Stimulated activated CD4-positive, alpha-beta T cell treated with anti-CD3 and anti-CD28 coated beads, Interleukin-1b, Interleukin-23, amount 100 ng/mL, for 1 hour (primary cell): ENCODE measurements at places on chromosomes 12 and 14.

DNA sequence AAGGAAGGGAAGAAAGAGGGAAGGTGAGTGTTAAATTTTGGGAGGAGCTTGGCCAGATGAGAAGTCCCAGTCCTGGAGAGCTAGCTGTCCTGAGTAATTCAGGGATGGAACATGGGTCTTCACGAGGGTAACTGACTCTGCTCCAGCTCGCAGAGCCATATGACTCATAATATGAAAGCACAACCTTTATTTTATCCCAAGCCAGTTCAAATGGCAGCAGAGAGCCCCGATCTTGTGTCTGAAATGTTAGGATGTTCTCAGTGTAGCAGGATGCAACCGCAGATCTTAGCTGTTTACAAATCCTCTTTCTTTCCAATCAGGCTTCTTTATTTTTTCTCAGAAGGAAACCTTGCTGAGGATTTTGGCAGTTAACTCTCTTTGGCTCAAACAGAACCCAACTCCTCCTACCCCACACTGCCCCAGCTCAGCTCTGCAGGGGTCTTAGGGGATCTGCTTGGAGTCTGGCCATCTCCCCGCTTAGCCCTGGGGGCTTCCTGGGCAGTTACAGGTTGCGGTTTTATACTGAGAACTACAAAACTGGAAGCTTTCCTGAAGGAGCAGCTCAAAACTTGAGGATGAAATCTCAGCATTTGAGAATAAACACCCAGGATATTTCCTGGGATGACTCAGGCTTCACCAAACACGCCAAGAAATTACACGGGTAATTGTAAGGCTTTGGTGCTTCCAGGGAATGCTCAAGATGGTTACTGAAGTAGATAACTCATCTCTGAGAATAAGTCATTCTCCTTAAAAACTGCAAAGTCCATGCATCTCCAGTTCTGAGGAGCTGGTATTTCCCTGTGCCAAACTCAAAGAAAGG lies 92.5 kb downstream of the VCPKMT start:
- DNase-seq: no peak

DNA sequence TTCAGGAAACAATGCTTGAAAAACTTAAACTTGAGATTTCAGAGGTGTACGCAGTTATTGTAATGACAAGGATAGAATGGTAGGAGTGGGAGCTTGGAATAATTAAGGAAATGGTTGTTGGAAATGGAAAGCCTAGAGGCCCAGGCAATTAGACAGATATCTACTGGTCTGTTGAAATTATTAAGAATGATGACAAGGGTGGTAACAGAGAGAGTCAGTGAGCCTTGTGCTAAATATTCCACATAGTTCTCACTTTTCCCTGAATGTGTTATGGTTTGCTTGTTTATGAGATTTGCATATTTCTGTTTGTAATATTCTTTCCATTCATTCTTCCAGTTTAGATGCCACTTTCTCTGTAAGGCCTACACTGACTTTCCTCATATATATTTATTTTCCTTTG lies 66.0 kb upstream of the ATP2B1 start:
- no peak for DNase-seq

DNA sequence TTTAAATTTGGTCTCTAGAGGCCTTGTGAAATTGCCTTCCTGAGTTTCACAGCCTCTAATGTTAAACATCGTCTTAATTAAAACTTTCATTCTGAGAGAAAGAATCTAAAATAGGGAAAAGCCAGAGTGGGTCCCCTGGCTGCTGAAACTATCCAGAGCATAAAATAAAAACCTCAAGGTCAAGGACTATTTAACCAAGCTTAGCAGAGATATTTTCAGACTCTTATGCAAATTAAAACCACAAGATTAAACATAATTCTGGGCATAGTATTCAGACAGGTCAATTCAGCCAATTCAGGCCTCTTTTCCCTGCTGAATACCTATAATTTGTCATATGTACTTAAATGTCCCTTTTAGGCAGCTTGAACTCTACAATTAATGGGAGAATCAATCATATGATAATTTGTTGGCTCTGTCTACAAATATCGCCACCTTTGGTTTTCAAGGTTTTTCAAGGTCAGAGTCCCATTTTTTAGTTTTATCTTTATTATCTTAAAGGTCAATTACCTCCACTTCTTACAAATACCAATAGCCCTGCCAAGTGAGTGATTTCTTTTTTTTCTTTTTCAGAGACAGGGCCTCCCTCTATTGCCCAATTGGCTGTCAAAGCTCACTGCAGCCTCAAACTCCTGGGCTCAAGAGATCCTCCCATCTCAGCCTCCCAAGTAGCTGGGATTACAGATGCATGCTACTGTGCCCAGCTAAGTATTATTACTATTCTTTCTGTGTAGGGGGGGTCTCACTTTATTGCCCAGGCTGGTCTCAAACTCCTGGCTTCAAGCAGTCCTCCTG lies 257.1 kb downstream of the PHLDA1 start:
- no peak for DNase-seq

DNA sequence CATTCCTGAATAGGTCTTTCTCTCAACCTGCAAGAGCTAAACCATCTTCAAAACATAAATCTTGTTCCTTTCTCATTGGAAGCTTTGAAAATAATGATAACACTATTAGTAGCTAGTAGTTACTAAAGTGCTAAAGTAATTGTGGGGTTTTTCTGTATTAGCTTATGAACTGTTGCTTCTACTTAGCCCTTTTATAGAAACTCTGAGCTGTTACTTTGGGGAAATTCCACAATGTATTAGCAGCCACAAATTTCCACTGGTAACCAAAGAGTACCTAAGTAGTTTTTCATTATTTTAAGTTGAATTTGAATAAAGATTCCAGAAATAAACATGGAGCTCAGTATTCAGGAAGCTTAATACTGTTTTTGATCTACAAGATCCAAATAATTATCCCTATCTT lies 6.4 kb upstream of the MAPK1IP1L start:
- no peak for DNase-seq

- DNase-seq: no peak
Observed at GRCh38 chr12:107233551-107233950, 140.2 kb upstream of the CRY1 start.

DNA sequence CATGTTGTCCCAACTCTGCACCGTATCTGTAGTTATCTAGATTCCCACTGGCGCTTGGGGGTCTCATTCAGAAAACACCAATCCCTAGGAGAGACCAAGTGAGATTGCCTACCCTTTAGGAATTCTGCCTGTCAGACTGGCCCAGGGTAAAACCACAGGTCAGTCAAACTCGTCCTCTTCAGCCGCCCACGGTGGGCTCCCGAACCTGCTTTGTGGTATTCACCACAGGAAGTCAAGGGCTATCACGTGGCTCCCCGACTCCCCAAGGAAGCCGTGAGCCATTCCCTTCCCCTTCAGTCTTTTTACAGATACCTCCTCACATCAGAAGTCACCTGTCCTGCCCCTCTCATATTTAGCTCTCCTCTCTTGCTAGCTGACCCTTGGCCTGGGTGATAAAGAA lies 159.9 kb downstream of the EGLN3 start:
- no peak for DNase-seq

DNA sequence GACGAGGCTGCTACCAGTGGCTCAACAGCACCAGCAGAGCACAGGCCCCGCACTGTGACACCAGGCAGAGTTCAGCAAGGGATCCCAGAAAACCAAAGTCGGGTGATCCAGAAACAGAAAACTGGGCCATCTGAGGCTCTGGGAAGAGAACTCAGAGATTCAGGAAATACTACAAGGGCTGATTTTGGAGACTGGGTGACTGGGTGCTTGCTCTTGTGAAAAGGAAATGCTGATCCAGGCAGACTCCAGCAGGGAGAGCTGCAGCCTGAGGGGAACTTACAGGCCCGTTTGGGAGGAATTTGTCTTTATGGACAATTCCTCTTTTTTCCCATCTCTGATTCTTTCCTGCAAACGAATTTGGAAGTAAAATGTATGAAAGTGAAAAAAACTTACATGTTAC lies 28.2 kb downstream of the FOXN3 start:
- DNase-seq: no peak

- no peak for DNase-seq
Observed at GRCh38 chr14:24597403-24597802, 12.1 kb downstream of the GZMH start.

DNA sequence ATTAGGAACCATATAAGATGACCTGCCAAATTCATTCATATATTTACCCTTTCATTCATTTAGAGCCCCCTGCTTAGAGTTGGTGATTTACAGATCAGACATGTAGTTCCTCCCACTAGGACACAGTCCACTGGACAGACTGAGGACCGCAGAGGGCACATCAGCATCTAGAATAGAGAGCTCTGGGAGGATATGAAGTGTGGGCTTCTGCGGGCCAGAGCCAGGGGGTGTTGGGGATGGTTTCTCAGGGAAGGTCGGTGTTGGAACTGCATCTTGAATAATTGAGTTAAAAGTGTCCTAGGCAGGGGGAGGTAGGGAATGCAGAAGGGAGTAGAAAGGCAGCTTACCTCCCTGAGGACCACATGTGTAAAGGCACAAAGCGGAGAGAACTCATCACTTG lies 42.9 kb downstream of the KLC1 start:
- no peak for DNase-seq

- DNase-seq: no peak
Observed at GRCh38 chr12:12788131-12788530, 2.7 kb downstream of the APOLD1 start.

GRCh38 chr14:53190938-53191337 lies 37.8 kb upstream of the DDHD1 start:
- peak; percentile 46 for DNase-seq

DNA sequence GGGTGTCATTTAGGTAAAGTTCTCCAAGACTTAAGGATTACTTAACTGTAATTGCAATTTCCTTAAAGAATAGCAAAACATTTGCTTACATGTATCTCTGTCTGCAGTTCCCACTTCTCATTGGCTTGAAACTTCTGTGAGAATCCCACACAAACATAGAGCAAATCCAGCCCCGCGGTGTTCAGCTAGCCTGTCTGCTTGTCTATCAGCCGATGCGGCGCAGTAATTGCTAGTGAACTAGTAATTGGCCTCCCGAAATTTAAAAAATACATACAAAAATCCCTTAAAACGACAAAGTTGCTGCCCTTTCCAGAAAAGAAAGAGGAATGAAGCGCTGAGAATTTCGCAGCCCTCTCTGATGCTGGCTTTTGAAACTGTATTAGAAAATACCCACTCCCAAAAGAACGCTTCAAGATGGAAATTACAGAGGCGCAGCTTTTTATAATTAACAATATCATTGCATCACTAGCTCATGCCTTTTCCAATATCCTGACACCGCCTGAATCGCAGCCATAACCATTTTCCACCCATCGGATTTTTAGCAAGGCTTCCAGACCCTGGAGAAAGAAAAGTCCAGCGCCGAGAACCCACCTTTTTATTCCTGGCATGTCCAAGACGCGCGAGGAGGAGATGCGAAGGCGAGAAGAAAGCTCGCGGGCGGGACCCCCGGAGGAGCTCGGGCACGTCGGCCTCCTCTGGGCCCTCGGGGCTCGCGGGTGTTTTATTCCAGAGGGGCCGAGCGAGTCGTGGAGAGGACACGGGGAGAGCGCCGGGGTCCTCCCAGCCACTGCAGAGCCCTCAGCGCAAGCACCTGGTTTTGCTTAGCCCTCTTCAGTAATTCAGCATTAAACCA lies 646 bp downstream of the FBLN5 start:
- no peak for DNase-seq

DNA sequence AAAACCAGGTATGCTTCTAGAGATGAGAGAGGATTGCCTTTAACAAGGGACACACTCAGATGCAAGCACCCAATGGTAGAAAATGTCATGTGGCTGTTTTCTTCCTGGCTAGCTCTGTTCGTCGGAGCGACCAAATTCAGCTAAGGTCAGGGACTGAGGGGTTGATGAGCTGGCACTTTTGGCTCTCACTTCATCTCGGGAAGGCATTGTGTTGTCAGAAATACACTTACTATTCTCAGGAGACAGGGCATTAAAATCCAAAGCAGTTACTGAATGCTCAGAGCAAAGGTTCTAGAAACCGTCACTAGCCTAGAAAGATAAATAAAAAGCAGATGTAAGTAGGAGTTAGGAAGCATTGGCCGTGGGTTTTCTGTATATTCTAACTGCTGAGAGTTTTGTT lies 275.7 kb upstream of the SSTR1 start:
- no peak for DNase-seq

GRCh38 chr14:73461478-73462047 lies 3.2 kb upstream of the NUMB start:
- no peak for DNase-seq

DNA sequence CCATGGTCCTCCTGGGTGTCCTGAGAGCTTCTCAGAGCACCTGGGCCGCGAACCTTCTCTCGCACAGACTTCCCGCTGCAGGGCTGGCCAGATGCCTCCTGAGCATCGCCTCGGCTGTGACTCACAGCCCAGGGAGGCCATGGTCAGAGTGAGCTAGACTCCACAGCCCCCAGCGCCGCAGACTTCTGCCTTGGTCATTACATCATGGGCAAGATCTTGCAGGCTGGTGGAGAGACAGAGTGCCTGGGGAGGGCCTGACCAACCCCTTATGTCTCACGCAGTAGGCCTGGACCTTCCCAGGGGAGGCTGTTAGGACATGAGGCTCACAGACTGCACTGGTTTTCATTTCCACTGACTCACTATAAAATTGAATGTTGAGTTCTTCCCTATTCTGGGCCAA lies 41.8 kb downstream of the SMOC1 start:
- no peak for DNase-seq

GRCh38 chr14:75518625-75519024 lies 3.6 kb upstream of the BATF start:
- DNase-seq: no peak

GRCh38 chr12:86662464-86662863 lies 406.3 kb upstream of the MGAT4C start:
- no peak for DNase-seq

DNA sequence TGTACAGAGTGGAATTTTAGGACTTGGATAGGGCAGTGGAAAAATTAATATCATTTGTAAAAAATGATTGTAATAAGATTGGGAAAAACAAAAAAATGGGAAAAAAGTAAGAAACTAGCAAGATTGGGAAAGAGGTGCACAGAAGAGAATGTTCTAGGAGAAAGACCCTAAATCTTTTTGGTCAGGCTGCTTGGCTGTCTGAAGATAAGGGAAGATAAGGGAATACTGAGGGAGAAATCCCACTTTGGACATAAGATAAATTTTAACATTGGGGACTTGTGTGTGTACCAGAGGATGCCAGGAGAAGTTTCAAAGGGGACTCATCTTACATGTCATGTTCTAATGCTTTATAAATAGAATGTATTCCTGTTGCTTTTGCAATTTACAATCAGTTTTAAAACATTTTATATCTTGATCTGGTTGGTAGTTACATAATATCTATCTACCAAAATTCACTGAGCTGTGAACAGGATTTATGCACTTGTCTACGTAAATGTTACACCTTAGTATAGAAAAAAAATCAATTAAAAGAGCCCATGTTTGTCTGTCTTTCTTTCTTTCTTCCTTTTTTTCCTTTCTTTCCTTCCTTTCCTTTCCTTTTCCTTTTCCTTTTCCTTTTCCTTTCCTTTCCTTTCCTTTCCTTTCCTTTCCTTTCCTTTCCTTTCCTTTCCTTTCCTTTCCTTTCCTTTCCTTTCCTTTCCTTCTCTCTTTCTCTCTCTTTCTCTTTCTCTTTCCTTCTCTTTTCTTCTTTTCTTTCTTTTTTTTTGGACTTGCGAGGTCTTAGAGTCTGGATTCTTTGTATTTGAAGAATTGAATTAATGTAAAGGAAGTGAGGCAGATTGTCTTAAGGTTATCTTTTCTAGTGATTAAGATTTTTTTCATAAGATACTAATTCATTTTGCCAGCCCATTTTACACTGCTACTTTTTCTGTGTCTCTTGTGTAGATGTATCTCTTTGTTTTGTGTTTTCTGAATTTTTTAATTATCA lies 66.1 kb downstream of the KTN1 start:
- no peak for DNase-seq
